ENCODE measurements at places on chromosomes 2 and 18.

GRCh38 chr18:24485681-24486080, 25.2 kb downstream of the HRH4 start:
- no peak for DNase-seq

DNA sequence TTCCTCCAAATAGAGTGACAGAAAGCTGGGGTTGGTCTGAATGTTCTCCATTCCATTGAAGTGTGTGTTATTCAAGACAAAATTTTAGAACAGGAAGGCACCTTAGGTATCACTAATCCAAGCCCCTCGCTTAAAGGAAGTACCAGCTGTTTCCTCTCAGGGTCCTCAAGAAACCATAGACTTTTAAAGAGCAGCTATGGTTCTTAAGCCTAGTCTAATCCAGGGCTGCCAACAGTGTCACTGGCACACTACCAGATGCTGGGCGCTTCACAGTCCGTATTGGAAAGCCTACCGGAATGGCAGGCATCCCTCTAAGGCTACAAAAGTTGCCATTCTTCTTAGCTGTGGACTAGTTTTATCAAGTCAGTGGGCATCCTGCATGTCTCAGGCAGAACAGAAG, 1.9 kb downstream of the NEMP2 start:
- DNase-seq: no peak

GRCh38 chr18:31225668-31226067, 63.0 kb upstream of the DSC1 start:
- peak; percentile 93 for DNase-seq

DNA sequence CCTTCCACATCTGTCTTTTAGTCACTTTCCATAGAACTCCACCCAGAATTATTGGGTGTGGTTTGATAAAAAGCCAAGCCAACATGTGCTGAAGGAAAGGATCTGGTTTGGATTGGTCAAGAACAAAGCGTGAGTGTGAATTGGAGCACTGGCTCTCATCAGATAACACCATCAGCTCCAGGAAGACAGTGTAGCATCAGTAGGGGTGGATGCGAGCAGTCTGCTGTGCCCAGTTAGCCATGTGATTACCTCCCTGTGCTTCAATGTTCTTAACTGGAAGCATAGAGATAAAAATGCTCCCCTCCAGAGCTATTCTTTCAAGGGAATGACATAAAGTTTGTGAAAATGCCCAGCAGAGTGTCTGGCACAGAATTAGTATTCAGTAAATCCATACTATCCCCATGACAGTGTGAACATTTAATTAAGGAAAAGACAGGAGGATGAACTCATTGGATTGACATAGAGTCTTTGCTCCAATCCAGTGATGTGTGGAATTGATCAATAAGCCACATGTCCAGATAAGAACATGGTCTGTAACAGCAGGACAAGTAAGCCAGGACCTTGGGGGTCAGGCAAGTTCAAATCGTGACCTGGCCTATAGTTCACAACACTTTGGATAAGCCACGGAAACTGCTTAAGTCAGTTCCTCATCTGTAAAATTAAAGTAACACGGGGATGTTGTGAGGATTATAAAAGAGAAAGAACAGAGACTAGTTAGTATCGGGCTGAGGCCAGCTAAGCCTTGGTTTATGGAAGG, 68.0 kb downstream of the FAM124B start:
- DNase-seq: no peak

Data from astrocyte of the cerebellum (primary cell).